ENCODE measurements at places on chromosomes 1 and 21.

DNA sequence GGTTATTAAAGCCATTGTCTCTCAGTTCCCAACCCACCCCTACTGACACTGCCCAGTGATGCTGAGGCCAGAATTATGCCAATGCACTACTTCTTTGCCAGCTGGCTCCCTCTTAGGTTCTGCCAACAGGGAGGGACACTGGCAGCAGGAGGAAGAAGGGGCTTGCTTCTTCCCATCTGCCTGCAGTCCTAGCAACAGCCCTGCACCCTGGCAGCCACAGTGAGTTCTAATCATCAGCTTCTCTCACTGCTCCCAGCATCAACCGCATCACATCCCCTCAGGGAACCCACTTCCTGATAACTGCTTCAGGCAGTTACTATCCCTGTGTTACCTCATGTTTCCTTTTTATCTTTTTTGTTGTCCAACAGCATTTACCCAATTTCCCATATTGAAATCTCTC, 86.2 kb downstream of the UBR4 start:
- DNase-seq: peak; percentile 27

- no peak for DNase-seq
These were observed 6.2 kb downstream of the DNMT3L start for GRCh38 chr21:44255511-44255981.

- no peak for DNase-seq
These were observed 54.5 kb downstream of the PCNX2 start for GRCh38 chr1:233240829-233241682.

GRCh38 chr21:45555557-45556301, 13.5 kb upstream of the SLC19A1 start:
- DNase-seq: peak; percentile 36

DNA sequence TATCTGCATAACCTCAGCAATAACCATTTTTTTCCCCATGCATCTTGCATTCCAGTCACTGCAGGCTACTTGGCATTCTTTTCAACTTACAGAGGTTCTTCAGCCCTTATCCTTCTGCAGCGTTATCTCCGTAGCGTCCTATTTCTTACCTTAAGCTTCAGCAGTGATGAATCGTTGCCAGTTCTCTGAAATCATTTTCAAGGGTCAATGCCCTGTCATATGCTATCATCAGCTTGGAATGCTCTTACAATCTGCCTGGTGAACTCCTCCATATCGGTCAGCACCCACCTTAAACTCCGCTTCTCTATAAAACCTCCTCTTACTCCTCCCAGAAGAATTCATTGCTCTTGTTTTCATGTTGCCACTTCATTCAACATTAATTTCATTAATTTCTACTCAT, 105.1 kb upstream of the DPH5 start:
- DNase-seq: no peak

DNA sequence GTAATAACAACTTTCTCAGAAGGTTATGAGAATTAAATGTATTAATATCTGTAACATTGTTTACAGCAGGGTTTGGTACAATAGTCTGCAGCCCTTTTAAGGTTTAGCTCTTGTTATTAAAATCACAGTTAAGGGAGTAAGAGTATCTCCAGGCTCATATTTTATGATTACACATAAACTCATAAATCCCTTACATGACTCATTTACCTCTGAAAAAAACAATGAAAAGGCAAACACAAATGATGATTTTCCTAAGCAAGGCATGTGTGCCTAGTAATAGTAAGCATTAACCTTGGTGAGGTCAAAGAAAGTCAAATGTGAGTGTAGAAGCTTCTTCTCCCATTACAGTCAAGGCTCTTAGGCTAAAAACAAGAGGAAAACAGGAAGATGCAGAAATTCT, 84.5 kb upstream of the ADGRL4 start:
- DNase-seq: no peak

GRCh38 chr1:117632269-117633067, 26.6 kb downstream of the TENT5C start:
- DNase-seq: no peak

DNA sequence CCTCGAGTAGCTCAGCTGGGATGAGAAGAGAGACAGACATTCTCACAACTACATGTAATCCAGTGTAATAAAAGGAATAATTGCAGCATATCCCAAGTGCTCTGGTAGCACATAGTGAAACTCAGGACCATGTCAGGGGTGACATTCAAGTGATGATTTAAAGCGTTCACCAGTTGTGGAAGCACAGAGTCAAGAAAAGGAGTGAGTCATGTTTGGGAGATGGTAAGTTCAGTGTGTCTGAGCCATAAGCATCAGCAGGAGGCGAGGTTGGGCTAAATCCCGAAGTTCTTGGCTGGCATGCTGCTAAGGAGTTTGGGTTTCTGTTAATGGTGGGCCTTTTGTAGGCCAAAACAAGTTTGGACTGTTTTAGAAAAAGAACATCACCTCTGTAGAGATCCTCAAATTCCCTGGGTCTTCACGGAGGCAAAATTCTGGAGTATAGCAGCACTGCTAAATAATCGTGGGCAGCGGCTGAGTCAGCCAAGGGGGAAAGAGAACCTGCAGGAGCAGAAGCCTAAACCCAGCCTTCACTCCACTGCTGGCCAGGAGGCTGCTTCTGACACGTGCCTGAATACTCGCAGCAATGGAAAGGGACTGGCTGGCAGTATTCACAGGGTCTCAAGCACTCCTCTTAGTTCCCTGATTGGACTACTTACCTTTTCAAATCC, 7.2 kb upstream of the NHLH1 start:
- no peak for DNase-seq

DNA sequence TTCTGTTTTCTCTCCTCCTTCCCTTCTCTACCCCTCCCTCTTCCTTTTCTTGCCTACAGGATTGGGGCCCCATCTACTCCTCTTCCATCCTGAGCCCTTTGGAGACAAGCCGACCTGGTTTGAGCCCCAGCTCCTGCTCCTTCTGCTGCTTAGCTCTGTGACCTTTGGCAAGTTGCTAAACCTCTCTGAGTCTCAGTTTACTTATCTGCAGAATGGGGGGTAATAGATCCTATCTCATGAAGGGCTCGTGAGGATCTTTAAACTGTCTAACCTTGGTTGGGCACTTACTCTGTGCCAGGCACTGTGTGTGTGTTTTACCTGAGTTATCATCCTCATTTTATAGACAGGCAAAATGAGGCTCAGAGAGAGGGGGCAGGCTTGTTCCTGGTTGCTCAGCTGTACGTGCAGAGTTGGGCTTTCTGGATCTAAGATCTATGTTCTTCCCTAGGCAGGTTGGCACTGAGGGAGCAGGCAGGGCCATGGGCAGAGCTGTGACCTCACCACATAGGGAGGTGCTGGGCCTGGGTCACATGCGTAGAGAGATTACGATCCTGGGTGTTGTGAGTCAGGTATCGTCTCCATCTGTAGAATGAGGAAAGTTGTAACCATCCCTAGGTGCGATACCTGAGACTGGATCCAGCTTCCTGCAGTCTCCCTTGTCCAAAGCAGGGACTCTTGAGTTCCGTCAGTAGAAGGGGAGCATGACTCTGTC, 58.5 kb downstream of the FOXO6 start:
- DNase-seq: no peak

- DNase-seq: no peak
These were observed 30.0 kb downstream of the PRKACB start for GRCh38 chr1:84174051-84174556.

- no peak for DNase-seq
These were observed 534.5 kb downstream of the PTPRC start for GRCh38 chr1:199173356-199173755.

DNA sequence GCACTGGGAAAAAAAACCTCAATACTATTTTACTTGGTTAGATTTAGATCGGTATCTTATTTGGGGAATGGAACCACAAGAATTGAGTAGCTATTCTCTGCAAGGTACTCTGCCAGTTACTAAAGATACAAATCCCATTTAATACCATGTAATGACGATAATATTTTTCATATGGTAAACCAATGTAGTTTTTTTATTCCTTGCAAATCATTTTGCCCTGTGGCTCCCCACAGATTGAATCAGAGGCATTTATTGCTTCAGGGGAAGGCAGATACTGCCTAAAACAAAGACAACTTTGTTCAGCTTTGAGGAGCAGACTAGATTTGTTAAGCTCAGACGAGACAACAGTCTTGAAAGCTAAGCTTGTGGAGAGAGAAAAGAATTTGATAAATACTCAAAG, 226.7 kb upstream of the RUNX1 start:
- DNase-seq: no peak

- DNase-seq: no peak
These were observed 147.6 kb upstream of the C1orf174 start for GRCh38 chr1:4047666-4048065.

DNA sequence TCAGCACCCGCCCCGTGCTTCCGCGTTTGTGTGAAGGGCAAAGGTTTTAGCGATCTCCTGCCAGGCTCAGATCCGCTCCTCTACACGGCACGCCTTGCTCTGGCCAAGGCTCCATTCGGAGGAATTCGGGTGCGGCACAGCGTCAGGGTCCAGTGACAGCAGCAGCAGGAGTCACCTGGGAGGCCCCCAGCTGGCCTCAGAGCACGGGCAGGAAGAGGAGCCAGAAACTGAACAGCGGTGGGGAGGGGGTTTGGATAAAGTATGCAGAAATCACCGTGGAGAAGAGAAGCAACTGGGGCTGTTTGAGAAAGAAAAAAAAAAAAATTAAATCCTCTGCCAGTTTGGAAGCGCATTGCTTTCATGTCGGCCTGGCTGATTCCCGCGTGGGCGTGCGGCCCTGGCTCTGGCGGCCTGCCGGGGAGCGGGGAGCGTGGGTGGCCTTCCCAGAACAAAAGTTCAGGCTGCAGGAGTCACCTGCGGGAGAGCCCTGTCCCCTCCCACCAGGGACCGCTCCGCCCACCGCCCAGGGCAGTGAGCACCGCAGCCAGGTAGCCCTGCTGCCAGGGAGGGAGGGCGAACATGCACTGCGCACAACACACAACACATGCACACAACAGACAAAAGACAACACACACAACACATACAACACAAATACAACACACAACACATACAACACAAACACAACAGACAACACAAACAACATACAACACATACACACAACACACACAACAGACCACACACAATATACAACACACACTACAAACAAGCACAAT, 107.6 kb downstream of the ETS2 start:
- DNase-seq: no peak

DNA sequence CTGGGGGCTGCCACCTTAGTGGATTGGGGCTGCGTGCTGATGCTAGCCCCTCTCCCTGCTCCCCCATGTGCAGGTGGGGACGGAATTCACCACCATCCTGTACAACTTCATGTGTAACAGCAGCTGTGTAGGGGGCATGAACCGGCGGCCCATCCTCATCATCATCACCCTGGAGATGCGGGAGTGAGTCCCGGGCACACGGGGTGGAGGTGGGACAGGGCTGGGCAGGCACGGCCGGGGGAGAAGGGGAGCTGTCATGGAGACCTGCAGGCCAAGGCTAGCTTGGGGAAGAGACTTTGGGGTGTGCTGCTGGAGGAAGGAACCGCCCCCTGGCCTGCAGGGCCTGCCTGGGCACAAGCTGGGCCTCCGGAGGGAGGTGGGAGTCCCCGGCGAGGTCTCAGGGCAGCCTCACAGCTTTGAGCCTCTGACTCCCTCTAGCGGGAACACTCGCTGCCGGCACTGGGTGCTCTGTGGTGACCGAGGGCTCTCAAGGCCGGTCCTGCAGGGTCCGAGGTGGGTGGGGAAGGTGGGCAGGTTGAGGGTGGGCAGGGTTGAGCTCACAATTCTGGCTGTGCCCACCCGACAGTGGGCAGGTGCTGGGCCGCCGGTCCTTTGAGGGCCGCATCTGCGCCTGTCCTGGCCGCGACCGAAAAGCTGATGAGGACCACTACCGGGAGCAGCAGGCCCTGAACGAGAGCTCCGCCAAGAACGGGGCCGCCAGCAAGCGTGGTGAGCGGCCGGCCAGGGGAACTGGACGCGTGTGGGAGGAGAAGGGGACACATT, 25.0 kb upstream of the CCDC27 start:
- DNase-seq: no peak

GRCh38 chr21:45923146-45923545, 58.4 kb upstream of the COL6A1 start:
- DNase-seq: peak; percentile 39

DNA sequence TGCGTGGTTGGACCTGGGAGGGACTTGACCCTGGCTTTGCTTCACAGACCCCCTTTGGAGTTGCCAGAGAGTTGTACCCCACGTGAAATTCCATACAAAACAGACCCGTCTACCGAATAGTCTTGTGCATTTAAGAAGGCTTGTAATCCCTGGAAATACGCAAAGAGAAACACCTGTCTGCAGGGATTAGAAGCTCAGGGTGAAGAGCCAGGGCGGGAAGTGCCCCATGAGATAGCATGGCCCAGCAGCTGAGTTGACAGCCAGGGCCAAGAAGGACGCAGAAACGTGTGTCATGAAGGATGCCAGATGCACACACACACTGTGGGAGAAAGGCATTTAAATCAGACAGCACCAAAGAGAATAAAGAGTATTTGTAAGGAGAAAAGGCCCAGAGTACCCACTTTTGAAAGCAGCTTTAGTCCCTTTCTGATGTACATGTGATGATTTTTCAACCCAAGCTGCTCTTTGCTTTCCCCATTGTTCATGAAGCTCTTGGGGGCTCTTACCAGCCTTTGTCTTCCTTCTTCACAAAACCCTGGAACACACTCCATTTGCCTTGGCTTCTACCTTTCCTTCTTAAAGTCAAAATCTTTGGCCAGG, 46.6 kb downstream of the PCP4 start:
- no peak for DNase-seq

GRCh38 chr1:93692983-93693591, 11.4 kb upstream of the BCAR3 start:
- DNase-seq: peak; percentile 88

- DNase-seq: no peak
These were observed 262.4 kb downstream of the USP25 start for GRCh38 chr21:15992171-15992570.

GRCh38 chr1:41618066-41618825, 133.8 kb upstream of the EDN2 start:
- no peak for DNase-seq

- DNase-seq: no peak
These were observed 23.2 kb upstream of the CAMTA1 start for GRCh38 chr1:6762060-6762459.

DNA sequence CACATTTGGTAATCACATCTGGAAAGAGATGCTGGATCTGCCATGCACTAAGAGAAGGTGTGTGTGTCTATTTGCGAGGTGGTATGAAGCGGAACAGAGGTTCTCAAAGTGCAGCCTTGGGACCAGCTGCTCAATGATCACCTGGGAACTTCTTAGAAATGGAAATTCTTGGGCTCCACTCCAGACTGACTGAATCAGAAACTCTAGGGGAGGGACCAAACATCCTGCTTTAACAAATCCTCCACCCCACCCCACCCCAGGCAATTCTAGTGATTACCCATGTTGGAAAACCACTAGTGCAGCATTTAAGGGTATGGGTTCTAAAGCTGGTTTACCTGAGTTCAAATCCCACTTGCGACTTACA, 143.9 kb upstream of the JUN start:
- DNase-seq: no peak

DNA sequence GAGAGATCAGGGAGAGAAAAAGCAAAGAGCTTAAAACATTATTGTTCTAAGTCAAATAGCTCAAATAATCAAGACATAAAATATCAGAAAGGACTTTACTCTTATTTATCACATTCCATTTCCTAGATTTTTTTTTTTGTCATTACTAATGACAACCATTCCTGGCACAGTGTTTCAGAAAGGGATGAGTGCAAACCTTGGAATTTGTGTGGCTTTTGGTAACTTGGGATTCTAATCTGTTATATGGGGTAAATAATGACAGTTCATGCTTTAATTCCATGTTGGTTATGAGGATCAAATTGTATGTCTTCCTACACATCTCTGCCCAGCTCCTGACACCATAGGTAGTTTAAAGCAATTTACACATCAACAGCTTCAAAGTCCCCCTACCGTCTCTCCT, 358.4 kb upstream of the ADGRL4 start:
- DNase-seq: no peak
